ENCODE measurements at places on chromosomes 2 and 18. TPM values are rescaled to one million over a fixed set of nuclear protein-coding genes. Genes with fewer than 3 reads are reported as not detected.

- no peak for DNase-seq
Measured at GRCh38 chr18:3584266-3584861, 134.4 kb downstream of the TGIF1 start.

DNA sequence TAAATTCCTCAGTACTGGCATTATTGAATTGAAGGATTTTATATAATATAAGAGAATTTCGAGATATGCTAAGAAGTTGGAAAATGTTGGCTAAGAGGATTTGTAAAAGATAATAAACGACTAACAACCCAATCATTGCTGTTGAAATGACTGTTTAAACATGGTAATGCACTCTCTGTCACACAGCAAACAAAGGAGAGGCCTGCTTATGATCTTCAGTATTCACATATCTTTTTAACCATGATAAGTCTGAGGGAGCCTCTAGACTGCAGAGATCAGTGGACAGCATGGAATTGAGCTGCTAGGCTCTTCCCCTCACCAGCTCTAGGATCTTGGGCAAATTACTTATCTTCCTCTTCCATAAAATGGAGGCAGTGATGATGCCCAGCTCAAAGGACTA is 2.7 kb downstream of the KCTD18 start:
- no peak for DNase-seq

GRCh38 chr2:42974169-42974720 is 181.9 kb upstream of the HAAO start:
- DNase-seq = no peak

DNA sequence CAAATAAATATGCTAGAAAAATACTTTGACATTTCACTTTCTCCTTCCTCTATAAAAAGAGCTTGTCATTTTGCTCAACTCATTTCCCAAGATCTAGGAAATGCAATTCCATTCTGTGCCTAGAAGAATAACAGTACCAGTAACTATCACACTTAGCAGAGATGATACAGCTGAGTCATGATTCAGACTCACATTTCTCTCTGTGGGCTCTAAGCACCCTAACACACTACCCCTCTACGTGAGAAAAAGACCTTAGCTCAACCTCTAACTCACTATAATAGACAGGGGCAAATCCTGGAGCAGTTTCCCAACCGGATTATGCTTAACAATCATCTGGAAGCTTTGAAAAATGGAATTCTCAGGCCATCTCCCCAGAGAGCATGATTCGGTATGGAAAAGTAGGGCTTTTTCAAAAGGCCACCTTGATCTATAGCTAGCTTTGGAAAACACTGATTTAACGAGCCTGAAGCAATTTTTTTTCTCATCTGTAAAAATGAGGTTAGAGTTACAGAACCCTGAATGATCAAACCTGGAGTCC is 1312.3 kb upstream of the PIK3C3 start:
- DNase-seq = no peak

DNA sequence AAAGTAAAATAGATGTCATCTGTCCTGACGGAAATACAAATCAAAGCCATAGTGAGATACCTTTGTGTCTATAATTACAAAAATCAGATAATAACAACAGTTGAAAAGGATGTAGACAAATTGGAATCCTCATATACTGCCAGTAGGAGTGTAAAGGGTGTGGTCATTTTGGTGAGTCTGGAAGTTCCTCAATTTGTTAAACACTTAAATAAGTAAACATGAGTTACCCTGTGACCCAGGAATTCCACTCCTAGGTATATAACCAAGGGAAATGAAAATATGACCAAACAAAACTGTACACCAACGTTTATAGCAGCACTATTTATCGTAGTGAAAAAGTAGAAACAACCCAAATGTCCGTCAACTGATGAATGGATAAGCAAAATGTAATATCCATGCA is 24.0 kb downstream of the R3HDM1 start:
- DNase-seq = no peak

DNA sequence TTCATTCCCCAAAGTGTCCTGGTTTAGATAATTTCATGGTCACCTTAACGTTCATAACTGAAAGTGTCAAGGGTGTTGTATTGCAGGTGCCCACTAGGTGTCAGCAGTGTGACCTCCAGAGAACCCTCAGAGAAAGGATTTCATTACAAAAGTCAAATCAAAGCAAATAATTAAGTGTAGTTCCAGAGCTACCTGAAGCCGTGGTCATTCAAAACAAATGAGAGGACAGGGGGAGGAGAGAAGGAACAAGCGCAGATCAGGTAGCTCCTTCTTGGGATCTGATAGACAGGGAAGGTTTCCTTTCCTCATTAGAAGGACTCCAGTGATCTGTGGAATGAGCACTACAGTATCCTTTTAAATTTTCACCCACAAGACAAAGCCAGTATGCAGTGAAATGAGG is at the start of gene SLC9A4:
SLC9A4 (plus strand) TSS at position 207 of the 400 bp plus-strand sequence. CDS start 534 bp downstream, outside the sequence.
- DNase-seq = peak; percentile 15

- no peak for DNase-seq
Measured at GRCh38 chr2:33494155-33494779, 17.8 kb downstream of the RASGRP3 start.

DNA sequence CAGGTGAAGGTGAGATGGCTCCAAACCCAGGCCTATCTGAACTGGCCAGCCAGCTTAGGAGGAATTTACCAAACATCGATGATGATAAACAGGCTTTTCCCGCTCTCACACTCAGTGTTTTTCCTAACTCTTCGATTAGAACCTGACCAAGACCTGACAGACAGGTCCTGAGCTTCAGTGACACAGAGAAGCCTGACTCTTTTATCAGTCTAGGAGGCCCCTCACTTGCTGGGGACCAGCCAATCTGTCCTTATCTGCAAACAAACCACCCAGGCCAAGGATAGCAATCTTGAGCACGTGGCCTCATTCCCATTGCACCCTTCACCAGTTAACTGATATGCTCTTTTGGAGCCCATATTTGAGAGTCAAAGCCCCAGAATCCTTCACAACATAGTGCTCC is 1.9 kb upstream of the ITSN2 start:
- DNase-seq = no peak

DNA sequence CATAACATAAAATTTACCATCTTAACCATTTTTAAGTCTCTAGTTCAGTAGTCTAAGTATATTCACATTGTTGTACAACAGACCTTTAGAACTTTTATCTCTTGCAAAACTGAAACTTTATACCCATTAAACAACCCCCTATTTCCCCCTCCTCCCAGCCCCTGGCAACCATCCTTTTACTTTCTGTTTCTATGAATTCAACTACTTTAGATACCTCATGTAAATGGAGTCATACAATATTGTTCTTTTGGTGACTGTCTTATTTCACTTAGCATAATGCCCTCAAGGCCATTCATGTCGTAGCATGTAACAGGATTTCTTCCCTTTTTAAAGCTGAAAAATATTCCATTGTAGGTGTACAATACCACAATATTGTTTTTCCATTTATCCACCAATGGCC is 129.8 kb downstream of the PDE11A start:
- no peak for DNase-seq

DNA sequence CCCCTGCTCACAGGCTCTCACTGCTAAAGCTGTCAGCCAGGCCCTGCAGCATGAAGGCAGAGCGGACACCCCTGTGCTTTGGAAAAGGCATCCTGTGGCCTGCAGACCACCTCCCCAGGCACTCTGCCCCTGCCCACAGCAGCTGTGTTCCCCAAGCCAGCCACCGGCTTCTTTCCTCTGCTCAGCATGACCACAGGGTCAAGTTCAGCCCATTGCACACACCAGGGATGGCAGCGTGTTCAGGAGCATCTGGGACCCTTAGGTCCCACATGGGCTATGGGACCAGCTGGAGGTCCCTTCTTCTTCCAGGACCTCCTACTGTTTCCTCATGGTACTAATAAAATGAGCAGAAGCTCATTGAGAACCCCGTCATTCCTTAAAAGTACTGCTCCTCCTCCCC is 118.4 kb upstream of the ACAA2 start:
- DNase-seq = no peak

DNA sequence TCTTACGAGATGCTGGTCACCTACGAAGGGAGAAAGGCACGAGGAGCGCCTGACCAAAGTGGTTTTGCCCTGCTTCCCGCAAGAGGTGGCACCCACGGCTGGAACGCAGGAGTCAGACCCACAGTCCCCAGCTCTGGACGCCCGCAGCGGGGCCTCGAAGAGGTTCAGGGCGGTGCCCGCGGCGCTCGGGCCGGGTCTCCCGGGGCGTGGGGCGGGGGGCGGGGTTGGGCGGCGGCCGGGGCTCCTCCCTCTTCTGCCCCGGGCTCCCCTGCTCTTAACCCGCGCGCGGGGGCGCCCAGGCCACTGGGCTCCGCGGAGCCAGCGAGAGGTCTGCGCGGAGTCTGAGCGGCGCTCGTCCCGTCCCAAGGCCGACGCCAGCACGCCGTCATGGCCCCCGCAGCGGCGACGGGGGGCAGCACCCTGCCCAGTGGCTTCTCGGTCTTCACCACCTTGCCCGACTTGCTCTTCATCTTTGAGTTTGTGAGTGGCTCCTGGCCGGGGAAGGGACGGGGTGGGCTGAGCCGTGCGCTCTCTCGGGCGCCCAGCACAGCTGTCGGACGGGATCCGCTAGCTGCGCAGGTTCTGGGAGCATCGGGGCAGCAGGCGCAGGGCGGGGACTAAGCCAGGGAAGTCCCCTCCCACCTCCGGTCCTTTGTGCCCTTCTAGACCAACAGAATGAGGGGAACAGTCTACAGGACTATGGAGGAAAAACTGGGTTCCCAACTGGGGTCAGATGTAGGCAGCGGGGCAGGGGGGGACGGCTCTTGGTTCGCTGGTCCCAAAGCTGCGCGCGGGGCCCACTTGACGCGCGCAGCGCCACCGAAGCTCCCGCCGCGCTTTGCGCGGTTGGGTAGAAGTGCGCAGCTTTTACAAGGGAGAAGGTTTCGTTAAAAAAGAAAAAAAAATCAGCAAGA is at the start of gene MAL:
MAL (plus strand) TSS at position 303 of the 914 bp plus-strand sequence; CDS start at position 388, 85 bp downstream.
- no peak for DNase-seq

DNA sequence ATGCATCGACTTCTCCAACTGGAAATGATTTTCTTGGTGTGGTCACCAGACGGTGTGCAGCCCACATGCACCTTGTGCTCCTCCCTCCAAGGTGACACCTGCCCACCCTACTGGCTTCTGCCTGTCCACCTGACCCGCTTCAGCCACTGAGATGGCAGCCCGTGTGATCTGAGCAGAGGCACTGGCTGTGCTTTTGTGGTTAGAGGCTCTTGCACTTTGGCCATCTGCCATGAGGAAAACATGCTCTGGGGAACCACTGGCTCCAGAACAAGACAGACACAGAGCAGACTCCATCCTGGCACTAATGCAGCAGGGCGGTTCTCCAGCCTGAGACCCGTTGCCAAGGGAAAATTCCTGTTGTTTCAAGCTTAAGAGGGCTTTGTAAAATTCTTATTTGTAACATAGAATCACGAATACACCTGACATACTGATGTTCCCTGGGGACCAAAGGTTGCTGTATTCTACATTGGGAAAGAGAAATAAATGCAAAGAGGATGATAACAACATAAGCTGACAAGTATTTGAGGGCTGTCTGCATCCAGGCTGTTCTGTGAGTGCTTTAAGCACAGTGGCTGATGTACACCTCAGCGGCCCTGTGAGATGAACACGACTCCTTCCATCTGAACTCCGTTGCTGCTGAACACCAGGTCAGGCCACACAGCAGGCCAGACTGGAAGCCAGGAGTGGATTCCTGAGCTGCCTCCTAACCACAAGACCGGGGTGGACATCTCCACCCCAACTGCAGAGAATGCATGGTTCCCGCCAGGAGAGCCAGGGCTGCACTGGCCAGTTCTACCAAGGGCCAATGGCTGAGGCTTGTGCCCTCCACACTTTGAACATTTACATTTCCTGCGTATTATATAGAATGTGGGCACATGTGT is 820.4 kb downstream of the GALR1 start:
- DNase-seq = no peak

DNA sequence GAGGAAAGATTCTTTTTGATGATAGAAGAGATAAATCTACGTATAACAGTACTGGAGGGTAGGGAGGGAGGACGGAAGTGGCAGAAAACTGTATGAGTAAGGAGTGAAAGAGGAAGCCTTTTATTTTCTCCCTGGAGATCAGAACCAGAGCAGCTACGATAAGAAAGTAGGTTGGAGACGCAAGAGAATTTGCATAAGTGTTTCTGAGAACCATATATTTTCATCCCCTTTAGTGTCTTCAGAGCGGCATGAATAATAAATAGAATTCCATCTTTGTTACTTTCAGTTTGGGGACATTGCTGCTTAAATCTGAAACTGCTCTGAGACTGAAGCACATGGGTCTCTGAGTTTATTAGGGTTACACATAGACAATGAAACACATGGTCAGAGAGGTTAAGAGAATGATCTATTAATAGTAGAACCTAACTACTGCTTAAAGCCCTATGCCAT is 230.2 kb upstream of the TNP1 start:
- DNase-seq = no peak

DNA sequence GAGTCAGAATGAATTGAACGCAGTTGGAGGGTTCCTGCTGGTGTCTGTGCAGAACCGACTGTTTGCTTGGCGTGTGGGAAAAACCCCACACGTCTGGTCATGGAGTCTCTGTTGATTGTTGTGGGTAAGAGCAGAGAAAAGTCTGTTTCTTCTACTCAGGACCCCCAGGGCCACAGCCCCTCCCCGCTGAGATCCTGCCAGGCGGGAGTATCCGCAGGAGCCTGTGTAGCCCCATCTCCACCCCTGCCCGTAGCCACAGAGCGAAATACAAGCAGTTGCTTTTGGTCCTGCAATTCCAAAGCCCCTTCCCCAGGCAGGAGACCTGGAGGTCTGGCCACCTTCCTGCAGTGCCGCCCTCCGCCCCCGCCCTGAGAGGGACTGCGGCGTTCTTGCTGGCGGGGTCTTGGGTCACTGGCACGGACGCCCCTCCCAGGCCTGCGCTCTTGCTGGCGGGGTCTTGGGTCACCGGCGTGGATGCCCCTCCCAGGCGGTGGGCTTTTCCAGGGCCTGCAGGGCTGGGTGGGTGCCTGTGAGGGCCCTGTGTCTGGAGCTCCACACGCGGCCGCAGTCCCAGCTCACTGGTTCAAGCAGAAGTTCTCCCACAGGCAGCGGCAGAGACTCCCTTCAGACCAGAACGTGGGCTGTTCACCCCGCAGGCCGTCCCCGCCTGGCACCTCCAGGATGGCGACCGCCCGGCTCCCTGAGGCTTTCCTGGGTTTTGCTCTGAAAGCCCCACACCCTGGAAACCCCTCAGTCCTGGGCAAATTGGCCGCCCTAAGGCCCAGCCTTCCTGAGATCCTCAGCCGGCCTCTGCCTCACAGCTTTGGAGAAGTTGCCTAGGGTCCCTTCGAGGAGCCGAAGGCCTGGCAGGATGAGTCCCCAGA is 76.0 kb upstream of the CTDP1 start:
- no peak for DNase-seq

DNA sequence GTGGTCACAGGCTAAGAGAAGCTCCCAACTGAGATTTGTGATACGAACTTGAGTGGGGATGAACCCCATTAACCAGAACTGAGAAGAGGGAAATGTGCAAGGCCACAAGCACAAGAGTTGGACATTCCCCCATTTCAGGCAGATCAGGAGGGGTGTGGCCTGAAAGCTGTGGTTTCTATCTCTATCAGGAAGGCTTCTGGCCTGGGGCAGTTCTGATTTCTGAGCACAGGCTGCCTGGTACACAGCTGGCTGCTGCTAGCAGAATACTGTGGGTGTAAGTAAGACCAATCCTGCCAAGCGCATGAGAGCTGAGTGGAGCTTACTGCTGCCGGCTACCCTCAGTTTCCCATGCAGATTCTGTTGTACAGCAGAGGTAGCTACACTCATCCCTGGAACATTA is 484.6 kb downstream of the SATB2 start:
- DNase-seq = no peak

GRCh38 chr2:68463287-68463877 is 3.7 kb downstream of the FBXO48 start:
- no peak for DNase-seq

RAMP1 gene
- polyA plus RNA-seq = 0.37 TPM

SATB2 gene
- polyA plus RNA-seq = 1.4 TPM

DCDC2C gene
- polyA plus RNA-seq = not detected

RGPD4 gene
- 0.03 TPM for polyA plus RNA-seq

ZNF396 gene
- polyA plus RNA-seq = 0.49 TPM

CCDC85A gene
- 0.03 TPM for polyA plus RNA-seq

Measured in keratinocyte (primary cell).